Occipital lobe (tissue), 3 donors: ENCODE measurements at places on chromosomes 3 and 15. TPM values are rescaled to one million over a fixed set of nuclear protein-coding genes. Genes with fewer than 3 reads are reported as not detected.

KBTBD13 gene
- total RNA-seq: not detected

UBA7 gene
- 3.4 TPM for total RNA-seq

GUCA1C gene
- not detected for total RNA-seq

CCR9 gene
- total RNA-seq: 0.16 TPM

PROK2 gene
- 0.94 TPM for total RNA-seq

SCAANT1 gene
- not detected for total RNA-seq

HIGD2B gene
- 0.47 TPM for total RNA-seq
